ENCODE measurements at places on chromosomes 5 and 9. TPM values are rescaled to one million over a fixed set of nuclear protein-coding genes. Genes with fewer than 3 reads are reported as not detected.

The HDAC3 gene
- 42.1 TPM for total RNA-seq

GRCh38 chr9:32350682-32351081 lies 33.8 kb upstream of the ACO1 start:
- DNase-seq: no peak

DNA sequence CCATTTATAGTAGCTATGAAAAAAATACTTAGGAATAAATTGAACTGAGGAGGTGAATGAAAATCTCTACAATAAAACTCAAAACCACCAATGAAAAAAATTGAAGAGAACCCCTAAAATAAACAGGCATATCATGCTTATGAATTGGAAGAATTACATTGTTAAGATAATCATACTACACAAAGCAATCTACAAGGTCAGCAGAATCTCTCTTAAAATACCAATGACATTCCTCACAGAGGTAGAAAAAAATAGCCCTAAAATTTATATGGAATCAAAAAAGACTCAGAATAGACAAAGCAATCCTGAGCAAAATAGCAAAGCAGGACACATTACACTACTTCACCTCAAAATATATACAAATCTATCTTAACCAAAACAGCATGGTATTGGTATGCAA lies 23.2 kb downstream of the PRDM9 start:
- no peak for DNase-seq

The BHMT2 gene
- total RNA-seq: 4.7 TPM

The LIX1 gene
- not detected for total RNA-seq
